Memory B cell (primary cell): ENCODE measurements at places on chromosomes 13 and 19.

- DNase-seq, result no peak
These were observed 11.5 kb downstream of the HIPK4 start for GRCh38 chr19:40378509-40378908.

GRCh38 chr19:3443840-3444694 is 36.3 kb downstream of the SMIM24 start:
- no peak for DNase-seq

GRCh38 chr19:45781214-45782161 is 802 bp downstream of the DMPK start:
- DNase-seq, result no peak

DNA sequence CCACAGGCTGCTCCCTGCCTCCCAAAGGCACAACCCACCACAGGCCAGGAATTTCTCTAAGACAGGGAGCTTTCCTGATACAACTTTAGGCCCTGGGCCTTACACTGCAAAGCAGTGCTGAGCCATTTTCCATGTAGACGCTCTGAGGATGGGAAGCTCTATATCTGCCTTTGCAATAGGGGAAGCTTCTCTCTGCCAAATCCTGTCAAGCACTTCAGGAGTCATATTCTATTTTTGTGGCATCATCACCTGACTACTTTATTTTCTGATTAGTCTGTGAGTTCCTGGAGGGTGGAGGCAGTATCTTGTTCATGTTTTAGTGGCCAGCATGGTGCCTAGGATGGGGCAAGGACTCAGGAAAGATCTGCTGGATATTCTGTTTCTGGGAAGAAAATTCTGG is 382.0 kb downstream of the ZNF536 start:
- no peak for DNase-seq

DNA sequence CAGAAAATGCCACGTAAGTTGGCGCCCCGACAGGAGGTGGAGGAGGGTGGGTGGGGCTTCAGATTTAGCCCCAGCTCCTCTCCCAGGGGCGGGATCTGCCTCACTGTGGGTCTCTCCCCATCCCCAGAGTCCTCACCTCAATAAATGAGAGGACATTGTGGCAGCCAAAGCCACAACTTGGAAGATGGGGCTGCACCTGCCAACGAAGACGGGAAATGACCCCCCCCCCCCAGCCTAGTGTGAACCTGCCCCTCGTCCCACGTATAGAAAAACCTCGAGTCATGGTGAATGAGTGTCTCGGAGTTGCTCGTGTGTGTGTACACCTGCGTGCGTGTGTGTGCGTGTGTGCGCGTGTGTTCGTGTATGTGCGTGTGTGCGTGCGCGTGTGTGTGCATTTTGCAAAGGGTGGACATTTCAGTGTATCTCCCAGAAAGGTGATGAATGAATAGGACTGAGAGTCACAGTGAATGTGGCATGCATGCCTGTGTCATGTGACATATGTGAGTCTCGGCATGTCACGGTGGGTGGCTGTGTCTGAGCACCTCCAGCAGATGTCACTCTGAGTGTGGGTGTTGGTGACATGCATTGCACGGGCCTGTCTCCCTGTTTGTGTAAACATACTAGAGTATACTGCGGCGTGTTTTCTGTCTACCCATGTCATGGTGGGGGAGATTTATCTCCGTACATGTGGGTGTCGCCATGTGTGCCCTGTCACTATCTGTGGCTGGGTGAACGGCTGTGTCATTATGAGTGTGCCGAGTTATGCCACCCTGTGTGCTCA is 1.5 kb upstream of the TRAPPC5 start:
- peak; percentile 68 for DNase-seq

- DNase-seq, result no peak
These were observed 12.8 kb upstream of the ZNF554 start for GRCh38 chr19:2806736-2807378.

- DNase-seq, result peak; percentile 26
These were observed 113.9 kb downstream of the LRCH1 start for GRCh38 chr13:46666727-46667456.

- DNase-seq, result no peak
These were observed 3.2 kb upstream of the IFNL4 start for GRCh38 chr19:39251846-39252245.

DNA sequence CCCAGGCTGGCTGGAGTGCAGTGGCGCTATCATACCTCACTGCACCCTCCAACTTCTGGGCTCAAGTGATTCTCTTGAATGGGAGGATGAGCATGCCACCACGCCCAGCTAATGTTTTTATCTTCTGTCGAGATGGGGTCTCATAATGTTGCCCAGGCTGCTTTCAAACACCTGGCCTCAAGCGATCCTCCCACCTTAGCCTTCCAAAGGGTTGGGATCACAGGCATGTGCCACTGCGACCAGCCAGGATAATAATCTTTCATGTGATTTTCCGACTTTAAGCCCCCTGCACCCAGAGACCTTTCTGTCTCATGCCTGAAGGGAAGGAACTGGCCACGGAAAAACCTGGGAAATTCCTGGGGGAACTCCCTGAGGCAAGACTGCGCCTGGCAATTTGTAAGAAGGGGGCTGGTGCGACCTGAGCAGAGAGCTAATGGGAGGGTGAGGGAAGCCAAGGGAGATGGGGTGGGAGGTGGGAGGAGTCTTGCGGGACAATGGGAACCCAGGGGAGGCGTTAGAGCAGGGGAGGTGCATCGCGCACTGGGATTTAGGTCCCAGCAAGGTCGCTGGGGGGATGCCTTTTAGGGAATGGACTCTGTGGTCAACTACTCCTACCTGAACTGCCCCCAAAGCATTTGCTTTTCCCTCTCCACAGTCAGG is 1.2 kb upstream of the CCDC124 start:
- DNase-seq, result no peak

DNA sequence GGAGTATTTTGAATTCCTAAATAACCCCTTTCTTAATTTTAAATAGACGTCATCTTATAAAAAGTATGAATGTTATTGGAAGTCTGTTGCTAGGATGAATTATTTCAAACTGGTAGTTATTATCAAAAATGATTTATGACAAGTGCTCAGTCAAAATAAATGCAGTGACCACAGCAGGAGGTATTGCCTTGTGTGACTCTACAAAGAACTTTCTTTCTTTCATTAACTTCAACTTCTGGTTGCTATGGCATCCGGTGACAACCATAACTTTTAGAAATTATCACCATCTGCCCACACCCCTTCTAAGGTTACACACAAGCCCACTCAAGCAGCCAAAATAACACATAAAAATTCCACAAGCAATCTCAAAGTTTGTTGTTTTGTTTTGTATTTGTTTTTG is 189.9 kb downstream of the DACH1 start:
- DNase-seq, result no peak

GRCh38 chr13:19239114-19239860 is 57.7 kb upstream of the TUBA3C start:
- no peak for DNase-seq

DNA sequence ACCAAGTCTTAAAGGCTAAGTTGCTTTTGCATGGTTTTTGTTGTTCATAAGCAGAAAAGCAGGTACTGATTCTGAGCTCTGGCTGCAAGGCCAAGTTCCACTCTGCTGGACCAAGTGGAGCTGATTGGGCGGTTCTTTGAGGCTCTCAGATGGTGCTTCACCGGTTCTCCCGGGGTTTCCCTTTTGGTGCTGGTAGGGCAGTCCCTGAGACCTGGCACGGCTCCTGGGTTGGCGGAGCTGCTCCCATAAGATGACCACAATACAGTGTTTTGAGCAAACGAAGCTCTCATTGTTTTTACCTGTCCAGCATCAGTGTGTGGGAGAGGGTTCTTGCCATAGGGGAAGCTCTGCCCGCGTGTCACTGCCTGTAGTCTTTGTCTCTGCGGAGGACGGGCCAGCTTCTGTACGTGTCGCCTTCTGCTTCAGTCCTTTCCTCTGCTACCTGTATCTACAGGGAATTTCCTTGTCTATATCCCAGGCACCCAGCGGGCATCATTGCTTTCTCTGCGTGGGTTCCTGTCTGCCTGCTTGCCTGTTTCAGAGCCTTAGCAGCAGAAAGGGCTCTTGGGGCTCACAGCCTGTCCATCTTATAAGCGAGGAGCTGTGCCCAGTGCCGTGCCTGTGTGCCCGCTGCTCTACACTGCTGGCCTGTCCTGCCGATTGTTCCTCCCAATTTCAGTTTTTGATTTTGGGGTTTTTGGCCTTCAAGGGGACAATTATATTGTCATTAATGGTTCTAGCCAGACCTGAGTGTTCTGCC is 2.3 kb downstream of the U2AF2 start:
- DNase-seq, result no peak

DNA sequence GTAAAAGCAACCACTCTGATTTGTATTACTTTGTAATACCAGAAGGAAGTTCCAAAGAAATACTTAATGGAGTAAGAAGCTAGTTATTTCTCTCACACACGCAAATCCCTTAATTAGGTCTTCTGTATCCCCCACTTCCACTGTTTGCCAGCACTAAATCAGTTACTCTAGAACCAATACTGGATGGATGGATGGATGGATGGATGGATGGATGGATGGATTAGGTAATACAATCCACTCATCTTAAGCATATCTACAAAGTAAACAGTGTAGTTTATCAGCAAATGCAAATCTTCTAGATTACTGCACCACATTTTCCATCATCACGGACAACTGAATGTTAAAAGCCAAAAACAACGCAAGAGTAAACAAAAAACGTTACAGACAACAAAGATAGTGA is 5.2 kb upstream of the EFNB2 start:
- DNase-seq, result no peak

GRCh38 chr19:5593343-5594255 is 25.8 kb upstream of the TINCR start:
- no peak for DNase-seq

GRCh38 chr19:18685597-18686190 is 2.2 kb downstream of the CRTC1 start:
- DNase-seq, result no peak

DNA sequence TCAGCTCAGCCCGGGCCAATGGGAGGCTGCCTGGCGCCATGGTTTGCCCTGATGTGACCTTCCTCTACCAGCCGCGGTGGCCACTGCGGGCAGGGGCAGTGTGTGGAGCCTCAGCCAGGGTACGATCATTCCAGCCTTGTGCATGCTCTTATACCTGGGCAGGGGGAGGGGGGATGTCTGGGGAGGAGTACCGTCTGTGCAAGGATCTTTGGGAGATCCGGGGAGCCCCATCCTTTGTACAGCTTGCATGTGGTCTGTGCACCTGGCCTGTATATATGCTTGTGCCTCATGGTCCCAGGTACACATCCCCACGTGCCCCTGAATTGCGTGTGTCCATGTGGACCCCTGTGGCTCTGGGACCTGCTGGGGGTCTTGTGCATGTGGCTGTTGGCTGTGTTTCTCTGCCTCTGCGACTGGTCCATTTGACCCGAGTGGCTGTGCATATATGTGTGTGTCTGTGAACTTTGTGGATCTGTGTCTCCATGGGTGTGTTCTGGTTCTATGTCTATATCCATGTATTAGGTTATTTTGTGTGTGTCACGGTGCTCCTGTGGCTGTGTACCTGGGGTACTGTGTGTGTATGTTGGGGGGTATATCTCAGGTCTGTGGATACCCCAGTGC is 12.8 kb upstream of the NANOS3 start:
- DNase-seq, result no peak

- no peak for DNase-seq
These were observed 512 bp downstream of the MED4 start for GRCh38 chr13:48094404-48094780.

DNA sequence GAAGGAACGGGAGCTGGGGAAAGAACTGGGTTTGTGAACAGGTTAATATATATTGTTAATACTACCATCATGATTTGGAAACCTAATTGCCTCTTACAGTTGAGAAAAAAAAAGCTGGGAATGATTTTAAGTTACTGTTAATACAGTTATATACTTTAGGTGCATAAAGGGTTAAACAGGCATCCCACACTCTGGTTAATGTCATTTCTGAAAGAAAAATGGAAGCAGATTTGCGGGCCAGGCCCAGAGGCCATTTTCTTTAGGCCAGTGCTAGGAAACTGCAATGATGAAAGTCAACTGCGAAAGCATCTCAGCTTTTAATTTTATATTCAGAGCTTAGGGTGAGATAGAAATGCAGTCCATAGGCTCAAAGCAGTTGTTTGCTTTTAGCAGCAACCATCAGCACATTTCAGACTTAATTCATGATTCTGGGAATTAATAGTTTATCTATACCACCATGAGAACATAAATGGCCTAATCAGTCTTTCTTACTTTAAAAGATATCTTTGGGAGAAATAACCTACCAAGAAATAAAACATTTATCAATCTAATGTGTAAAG is 592.8 kb downstream of the GPC6 start:
- DNase-seq, result no peak

DNA sequence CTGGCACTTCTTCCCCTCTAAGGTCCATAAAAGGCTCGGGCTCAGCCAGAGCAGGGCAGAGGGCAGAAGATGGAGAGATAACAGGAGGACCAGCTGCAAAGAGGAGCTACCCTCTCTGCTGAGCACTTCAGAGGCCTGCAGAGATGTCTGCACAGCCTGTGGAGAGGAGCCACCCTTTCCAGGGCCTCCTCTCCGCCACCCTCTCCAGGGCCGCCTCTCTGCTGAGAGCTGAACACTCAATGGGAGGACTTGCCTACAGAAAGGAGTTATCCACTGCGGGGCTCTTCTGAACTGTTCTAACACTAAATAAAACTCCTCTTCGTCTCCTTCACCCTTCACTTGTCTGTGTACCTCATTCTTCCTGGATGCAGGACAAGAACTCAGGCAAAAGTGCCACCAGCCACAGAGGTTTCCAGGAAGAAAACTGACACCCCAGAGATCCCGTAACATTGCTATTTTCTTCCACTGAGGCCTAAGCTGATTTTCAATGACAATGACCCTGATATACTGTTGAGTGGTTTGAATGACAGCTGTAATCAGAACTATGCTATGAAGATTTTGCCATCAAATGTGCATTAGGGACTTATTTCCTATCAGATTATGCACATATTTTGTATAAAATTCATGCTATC is 16.2 kb upstream of the TSC22D1 start:
- no peak for DNase-seq

DNA sequence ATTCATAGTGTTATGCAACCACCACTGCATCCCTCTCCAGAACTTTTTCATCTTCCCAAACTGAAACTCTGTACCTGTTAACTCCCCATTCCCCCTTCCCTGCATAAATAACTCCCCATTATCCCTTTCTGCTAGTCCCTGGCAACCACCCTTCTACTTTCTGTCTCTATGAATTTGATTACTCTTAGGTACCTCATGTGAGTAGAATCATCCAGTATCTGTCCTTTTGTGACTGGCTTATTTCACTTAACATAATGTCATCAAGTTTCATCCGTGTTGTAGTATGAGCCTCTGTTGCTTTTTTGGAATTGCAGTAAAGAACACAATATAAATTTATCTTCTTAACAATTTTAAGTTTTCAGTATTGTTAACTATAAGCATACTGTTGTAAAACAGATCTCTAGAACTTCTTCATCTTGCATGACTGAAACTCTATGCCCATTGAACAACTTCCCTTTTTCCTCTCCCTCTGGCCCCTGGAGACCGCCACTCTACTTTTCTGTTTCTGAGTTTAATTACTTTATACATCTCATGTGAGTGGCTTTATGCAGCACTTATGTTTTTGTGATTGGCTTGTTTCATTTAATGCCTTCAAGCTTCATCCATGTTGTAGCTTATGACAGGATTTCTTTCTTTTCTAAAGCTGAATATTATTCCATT is 87.3 kb upstream of the ABCC4 start:
- no peak for DNase-seq

DNA sequence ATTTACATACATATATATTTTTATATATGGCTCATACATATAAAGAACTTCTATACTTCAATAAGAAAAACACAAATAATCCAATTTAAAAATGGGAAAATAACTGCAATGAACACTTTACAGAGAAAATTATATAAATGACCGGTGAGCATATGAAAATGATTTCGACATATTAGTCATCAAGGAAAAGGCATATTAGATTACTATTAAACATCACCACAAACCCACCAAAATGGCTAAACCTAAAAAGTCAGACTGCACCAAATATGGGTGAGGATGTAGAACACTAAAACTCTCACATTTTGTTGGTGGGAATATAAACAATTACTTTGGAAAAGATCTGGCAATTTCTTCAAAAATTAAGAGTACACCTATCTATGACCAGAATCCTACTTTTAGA is 316.2 kb downstream of the ENOX1 start:
- no peak for DNase-seq
